Stromal cell of bone marrow (primary cell): ENCODE measurements at places on chromosomes 12 and 14.

- DNase-seq: peak; percentile 36
Observed at GRCh38 chr14:24818058-24818822, 184.2 kb upstream of the GZMB start.

- no peak for DNase-seq
Observed at GRCh38 chr12:31308116-31308515, 17.8 kb downstream of the SINHCAF start.

- peak; percentile 9 for DNase-seq
Observed at GRCh38 chr12:12645485-12645884, 33.8 kb downstream of the CREBL2 start.

DNA sequence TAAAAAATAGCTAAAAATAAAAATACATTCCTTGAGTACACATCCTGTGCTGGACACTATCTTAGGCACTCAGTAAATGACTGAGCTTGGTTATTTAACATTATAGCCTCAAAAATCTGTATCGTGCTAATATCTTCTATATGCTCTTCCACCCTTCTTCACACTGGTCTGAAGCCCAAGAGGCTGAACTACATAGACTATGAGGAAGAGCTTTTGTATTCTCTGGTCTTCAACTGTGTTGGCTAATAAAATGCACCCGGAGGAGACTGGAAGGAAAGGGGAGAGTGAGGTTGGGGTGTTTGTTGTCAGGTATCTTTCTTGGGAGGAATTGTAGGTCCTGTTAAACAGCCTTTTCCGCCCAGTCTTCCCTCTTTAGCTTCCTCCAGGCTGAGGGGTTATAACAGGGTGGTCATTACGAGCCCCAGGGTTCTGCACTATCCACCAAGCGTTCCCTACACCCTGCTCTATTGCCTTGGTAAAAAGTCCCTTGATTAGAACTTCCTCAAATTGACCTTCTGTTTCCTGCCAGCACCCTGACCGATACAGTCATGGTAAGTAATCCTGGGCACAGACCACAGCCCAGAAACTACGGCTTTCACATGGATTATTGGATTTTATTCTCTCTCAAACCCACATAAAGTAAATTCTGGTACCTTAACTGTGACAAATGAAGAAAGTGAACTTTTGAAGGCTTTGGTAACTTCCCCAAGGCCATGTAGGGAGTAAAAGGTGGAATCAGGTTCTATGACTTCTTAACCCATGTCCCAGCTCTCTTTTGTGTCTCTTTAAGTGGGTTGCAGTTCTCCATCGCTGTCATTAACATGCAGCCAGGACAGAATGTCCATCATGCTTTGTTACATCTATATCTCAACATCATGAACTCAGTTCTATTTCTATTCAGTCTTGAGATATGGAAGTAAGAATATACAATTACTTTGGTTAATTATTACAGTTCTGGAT, 71.3 kb downstream of the PTHLH start:
- no peak for DNase-seq

DNA sequence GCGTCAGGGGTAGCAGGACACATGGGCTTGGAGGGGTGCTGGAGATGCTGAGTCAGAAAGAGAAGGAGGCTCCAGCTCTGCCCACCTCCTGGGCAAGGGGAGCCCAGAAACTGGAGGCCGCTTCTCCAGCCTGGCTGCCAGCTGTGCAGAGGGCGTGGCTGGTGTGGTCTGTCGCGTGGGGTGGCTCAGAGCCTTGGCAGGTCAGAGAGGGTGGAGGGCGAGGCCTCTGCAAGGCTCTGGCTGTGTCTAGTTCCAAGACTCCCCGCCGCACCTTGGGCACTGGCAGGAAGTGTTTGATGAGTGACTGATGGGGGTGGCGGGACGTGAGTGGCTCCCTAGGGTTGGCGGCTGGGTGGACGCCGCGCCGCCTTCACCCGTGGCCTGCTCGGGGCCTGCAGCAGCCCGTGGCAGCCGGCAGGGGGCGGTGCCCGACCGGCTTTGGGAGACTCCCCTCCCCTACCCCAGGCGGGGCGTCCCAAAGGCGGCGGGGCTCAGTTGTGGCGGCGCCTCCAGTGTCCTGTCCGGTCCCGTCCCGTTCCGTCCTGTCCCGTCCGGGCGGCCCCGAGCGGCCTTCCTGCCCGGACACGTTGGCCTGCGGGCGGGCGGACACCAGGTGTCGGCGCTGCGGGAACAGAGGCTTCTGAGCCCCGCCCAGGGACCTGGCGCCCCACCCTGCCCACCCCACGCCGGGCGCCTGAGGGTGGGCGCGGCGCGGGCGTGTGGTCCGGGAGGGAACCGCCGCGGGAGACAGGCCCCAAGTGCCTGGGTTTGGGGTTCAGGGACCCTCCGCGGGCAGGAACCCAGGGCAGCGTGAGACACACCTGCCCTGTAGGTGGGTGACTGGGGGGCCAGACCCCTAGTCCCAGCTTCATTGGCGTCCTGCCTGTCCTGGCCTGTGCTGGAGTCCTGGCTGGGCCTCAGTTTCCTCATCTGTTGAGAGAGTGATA, 39.7 kb downstream of the KRT80 start:
- no peak for DNase-seq

- DNase-seq: peak; percentile 43
Observed at GRCh38 chr12:92539110-92539749, 163.6 kb upstream of the PLEKHG7 start.

DNA sequence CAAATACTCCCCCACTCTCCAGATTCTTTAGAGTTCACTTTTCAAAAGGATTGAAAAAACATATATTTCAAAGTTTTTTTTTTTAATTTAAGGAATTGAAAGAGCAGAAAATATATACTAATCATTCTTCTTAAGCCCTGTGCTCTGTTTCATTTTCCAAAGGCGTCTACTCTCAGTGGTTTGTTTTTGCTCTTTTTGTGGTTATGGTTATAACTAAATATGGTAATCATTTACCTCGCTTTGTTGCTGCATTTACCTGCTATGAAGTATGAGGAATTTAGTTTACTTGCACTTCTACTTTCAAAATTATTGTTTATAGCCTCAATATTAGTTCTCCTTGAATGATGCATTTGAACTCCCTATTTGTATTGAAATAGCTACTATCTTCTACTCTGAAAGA, 55.9 kb upstream of the LRRK2 start:
- DNase-seq: no peak

DNA sequence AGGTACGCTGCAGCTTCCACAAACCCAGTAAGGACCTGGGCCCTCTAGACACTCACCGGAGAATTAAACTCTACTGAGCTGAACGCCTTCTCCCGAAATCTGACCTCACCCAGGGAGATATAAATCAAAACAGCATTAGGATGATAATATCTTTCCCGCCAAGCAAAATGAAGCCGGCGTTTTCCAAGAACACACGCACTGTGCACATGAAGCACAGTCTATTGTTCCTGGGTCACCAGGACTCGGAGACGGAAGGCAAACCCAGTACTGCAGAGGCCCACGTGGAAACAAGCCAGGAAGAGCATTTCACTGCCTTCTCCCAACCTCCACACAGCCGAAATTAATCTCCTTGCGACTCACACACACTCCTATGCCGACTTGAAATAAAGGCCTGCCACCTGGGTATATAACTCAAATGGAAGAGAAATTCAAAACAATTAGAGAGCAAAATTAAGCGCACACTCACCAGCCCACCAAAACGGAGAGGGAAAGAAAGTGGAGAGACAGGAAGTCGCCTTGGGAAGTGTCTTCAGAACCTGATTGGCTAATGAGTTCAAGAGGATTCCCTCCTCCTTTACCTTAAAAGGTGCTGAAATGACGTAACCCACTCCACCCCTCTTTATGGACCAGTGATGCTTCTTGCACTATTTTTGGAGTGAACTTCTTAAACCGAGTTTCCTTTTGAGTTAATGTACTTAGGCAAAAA, at the start of gene CCNB1IP1:
Gene CCNB1IP1 (minus strand): TSS at position 492 of the 706 bp plus-strand sequence. CDS start 16,756 bp downstream, outside the sequence.
- peak; percentile 86 for DNase-seq

DNA sequence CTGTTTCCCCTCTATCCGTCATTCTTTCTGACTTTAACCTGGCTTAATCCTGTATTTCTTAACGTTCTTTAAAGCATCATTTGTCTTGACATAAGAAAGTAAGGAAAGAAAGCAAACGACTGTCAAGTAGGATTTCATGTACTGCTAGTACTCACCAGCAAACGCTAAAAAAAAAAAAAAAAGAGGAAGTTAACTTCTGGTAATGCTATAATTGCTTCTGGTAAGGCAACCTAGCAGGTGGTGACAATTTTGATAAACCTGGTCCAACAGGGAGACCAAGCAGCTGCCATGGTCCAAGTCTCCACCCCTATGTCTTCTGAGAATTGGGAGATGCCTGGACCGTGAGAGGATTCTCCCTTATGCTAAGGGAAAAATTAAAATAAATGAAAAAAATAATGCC, 306.6 kb downstream of the DAD1 start:
- DNase-seq: no peak

DNA sequence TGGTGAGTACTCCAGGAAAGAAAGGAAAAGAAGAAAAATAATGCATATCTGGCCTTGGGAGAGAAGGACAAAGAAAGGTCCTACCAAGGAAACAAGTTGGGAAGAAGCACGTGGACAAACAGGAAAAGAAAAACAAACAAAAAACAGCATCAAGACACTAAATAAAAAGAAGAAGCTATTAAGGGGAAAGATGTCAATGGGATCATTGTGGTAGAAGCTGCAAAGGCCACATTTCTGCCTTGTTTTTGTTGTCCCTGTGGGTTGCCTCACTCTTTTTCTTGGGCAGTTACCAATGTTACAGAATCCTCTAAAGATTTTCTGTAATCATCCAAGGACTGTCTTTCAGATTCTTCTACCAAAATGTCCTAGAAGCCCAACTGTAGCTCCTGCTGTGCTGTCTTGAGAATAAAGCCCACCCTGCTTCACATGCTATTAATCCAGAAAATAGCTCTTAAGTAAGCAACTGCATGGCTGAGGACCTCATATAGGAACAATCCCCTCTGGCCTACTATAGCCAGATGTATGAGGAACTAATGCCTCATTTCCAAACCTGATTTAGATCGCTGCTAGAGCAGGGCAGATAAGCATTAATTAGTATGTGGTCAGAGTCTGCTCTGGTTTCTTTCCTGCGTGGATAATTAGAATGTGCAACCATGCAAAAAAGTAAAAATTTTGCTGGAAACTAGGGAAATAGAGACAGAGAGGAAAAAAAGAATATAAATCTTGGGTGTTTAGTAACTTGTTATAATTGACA, 10.2 kb upstream of the CPNE8 start:
- DNase-seq: no peak

- no peak for DNase-seq
Observed at GRCh38 chr12:650983-651382, 12.3 kb downstream of the NINJ2 start.
